Spinal cord (tissue), 10 donors: ENCODE measurements at places on chromosomes 5 and 9.
A peak's percentile ranks its signal among the peaks of the same experiment; 100 is the strongest.

DNA sequence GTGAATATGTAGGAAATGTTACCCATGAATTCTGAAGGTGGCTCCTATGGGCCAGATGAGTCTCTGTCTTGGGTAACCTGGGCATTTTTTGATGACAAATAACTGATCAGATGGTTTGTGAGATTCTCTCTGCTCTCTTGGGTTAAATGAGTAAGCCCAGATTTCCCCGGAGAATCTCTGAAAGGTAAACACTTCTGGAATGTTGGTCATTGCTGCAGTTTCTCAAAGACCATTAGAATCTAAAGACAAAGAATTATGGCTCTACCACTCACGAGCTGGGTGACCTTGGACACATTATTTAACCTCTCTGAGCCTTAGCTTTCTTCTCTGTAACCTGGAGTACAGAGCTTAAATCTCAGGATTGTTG lies 191.2 kb downstream of the DAB2IP start:
- no peak for DNase-seq

DNA sequence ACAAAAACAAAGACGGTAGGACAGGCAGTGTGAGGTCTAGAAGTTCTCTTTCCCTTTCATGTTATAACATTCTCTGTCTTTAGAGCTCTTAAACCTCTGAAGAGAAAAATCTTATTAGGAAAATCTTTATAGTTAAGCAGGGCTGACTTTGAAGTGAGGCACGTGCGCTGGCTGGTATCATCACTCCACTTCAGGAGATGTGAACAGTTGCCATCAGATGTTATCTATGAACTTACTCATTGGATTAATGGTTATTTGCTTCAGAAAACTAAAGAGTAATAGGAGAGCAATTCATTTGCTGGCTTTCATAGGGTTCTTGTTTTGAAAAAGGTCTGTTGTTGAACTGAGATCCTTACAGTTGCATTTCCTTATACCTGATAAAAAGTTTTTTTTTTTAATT lies 25.7 kb downstream of the LRRTM2 start:
- DNase-seq, result no peak

- DNase-seq, result no peak
Measured at GRCh38 chr5:62681117-62681850, 102.7 kb downstream of the LRRC70 start.

- DNase-seq, result no peak
Measured at GRCh38 chr5:137791799-137792198, 37.6 kb upstream of the HNRNPA0 start.

GRCh38 chr5:138274189-138274853 lies at the start of gene GFRA3:
Gene GFRA3, minus strand, starts transcription at chr5:138274621. Its CDS starts 197 bp downstream, at chr5:138274424.
- DNase-seq, result peak; percentile 33

DNA sequence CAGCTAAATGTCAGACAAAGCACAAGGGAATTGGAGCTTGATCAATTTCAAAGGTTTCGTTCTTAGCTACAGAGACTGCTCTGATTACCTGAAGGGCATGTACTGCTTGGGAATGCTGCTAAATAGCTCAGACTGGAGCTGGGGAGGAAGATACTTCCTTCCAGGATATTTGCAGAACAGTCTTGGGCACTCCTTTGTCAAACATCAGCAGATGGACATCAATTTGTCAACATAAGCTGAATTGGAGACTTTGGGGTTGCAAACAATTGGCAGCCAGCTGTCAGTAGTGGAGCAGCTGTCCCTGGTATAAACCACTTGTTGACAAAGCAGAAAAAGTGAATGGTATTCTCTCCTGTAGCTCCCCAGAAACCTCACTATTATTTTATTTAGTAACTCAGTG lies 182.0 kb downstream of the CCDC192 start:
- DNase-seq, result no peak

DNA sequence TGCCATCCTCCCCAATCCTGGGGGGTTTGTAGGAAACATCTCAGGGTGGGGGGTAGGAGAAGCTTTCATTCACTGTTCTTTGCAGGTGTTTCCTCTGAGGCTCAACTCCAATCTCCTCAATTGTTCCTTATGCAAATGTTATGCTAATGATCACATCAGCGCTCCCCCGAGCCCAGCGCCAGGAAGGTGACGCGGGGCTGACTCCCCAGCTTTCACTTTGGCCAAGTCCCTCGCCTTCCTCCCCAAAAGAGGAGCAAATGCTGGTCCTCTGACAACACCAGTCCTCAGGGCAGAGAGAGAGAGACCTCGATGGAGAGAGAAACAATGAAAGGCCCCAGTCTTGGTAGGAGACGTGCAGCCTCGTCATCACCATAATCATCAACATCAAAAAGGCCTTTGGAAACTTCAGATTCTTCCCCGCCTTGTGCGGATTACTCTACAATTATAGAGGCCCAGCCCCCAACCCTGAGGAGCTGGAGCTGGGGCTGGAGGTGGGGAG lies 39.1 kb downstream of the PCDH1 start:
- peak; percentile 48 for DNase-seq

DNA sequence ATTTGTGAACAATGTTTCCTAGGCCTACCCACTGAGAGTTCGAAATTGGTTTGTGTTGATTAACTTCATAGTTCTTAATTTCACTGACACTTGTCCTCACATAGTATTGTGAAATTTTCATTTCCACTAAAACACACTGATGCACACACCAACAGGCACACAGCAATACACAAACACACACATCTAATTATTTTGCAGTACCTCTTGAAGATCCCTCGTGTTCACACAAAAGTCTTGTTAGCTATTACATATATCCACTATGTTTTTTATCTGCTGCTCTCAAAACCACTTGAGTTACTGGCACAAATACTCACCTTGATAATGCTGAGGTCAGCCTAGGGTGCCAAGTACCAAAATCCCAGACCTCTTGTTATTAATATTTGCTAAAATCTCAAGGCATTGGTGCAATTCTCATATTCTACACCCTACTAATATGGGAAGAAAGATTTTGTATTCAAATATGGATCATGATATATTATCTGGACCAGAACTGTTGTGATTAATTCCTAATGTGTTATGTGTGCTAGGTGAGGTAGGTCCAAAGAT lies 767.4 kb upstream of the CDH10 start:
- no peak for DNase-seq

DNA sequence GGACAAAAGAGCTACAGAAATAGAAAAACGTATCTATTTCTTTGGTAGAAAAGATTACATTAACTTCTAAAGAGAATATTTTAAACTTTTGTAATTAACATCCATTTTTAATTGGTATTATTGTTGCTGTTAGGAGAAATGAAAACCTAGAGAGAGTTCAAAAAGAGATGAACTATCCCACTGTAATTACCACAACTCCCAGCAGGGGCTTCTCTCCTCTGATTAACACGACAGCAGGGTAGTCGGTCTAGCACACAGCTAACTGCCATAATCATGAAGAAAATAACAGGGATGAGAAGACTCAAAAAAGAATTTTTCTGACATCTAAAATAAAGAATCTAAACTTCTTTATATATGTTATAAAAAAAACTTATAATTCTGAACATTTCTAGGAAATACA lies 86.2 kb upstream of the CDH9 start:
- DNase-seq, result peak; percentile 74

DNA sequence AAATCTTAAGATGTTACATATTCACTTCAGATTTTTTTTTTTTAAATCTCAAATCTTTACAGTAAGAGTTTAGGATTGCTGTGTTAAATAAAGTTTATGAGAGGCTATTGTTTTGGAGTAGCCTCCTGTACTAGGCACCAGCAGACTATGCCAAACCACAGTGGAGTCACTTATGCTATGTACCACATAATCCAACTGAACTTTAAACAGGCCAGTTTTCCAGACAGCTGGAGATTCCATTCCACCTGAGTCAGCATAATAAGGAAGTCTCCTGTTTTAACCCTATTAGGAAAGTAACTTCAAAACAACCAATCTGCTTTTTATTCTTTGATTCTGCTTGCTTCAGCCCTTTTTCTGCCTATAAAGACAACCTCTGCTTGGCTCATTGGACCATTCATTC lies 205.2 kb downstream of the CSNK1G3 start:
- no peak for DNase-seq

GRCh38 chr5:153618867-153619266 lies 128.4 kb downstream of the GRIA1 start:
- DNase-seq, result no peak

- DNase-seq, result no peak
Measured at GRCh38 chr9:105413525-105413924, 34.3 kb upstream of the FSD1L start.

GRCh38 chr9:131714161-131714646 lies 25.7 kb downstream of the RAPGEF1 start:
- DNase-seq, result no peak

DNA sequence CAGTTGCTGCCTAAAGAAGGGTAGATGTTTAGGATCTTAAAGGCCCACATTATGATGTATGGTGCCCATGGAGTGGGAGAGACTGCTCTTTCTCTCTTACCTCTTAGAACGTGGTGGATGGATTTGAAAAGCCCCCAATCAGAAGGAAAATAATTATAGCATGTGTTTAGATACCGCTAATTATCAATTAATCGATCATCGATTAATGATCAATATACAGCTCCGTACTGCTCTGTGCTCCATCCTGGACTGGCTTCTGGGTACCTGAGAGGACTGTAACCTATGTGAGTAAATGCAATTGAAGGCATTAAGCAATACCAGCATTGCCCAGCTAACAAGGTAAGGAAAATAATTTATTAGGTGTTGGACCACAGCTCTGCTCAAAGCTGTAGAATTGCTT lies 149.1 kb downstream of the MAST4 start:
- DNase-seq, result no peak

GRCh38 chr9:129580211-129580915 lies 40.5 kb downstream of the C9orf50 start:
- no peak for DNase-seq

DNA sequence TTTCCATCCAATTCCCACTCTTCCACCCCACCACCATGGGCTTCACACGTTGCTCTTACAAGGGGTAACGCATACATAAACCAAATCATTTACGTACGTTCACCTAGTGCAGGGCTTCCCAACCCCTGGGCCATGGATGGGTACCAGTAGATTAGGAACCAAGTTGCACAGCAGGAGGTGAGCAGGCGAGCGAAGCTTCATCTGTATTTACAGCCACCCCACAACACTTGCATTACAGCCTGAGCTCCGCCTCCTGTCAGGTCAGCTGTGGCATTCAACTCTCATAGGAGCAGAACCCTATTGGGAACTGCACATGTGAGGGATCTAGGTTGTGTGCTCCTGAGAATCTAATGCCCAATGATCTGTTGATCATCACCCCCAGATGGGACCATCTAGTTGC lies 82.3 kb downstream of the CEMIP2 start:
- no peak for DNase-seq

DNA sequence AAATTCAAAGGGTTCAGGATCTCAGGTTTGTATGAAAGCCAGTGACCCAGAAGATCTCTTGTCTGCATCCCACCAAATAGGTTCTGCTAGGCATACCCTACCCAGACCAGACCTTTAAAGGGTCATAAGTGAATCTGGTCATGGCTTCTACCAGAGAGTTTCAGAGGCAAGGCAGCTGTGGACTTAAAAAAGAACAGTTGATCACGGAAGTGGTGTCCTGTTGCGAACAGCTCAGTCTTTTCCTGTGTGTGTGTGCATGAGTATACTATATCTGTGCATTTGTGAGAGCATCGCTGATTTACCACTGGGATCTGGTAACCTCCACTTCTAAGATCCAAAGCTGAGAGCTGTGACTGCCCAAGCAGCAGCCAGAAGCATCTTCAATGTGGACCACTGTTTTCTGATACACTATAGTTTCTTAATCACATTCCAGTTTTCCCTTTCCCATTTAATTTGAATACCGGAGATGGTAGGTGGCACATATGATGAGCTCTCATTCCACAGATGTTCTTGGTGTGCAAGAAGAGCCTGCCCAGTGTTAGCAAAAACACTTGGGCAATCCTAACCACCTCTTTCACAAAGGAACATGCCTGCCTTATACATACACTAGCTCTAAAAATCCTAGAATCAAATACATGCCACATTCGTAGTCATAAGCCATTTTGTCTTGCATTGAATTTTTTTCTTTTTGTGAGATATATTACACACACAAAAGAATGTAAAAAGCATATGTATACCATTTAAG lies 36.2 kb upstream of the OR2S2 start:
- no peak for DNase-seq

DNA sequence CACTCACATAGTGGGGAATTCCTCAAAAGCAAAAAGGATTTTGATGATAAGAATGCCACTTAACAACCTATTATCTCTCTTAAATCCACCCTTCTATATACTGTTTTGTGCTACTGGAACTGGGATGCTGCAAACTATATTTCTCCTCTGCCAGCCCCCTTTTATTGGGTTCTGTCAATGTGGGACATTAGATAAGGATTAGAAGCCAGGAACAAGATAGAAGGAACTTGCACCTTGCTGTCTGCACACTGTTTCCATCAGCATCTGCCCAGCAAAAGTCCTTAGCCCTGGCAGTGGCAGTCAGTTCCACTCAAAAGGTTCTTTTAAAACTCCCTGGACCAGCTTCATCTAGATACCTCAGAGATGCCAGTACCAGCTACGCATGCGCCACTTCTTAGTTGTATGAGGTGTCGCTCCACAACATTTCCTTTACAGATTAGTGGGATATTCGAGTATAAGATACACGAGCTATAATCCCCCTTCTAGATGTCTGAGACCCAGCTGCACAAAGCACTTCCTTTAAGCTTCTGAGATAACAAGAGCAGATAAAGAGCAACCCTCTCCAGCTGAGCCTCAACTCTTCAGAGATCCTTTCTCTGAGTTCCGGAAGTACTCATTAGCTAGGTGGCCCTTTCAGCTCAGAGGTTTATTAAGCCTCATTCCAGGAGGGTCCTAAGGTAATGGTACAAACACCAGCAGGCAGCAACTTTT lies 45.3 kb downstream of the CERT1 start:
- DNase-seq, result no peak

DNA sequence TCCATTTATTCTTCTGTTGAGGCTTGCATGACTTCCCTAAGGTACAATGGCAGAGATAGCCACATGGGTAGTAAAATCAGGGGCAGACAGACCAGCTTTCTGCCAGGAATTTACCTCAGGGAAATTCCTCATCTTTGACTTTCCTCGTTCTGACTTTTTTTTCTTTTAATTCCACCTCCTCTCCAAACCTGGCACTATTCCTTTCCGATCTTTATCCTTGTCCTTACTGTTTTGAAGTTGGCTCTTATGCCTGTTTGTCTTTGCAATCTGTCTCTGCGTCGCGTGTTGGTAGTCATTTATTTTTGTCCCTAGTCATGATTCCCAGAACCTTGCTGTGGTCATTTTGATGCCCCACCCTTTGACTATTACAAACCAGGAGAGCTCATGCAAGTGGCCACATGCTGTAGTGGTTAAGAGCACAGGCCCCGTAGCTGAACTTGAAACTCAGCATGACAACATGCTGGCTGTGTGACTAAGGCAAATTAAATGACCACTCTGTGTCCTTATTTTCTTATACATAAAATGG lies 19.0 kb downstream of the TMC1 start:
- DNase-seq, result no peak

GRCh38 chr5:135996611-135997010 lies 32.2 kb upstream of the TGFBI start:
- no peak for DNase-seq

GRCh38 chr9:105307591-105308130 lies 63.2 kb downstream of the SLC44A1 start:
- no peak for DNase-seq

- DNase-seq, result no peak
Measured at GRCh38 chr5:763397-763796, 21.1 kb downstream of the ZDHHC11B start.
